ENCODE measurements at places on chromosomes 12 and 14.
A peak's percentile ranks its signal among the peaks of the same experiment; 100 is the strongest.

GRCh38 chr14:71163050-71163841, 256.0 kb downstream of the PCNX1 start:
- H3K27ac ChIP-seq = no peak overlapping the region
- H3K36me3 ChIP-seq = no peaks in the 10 kb centered on the region
- no peaks in the 10 kb centered on the region for H3K27me3 ChIP-seq
- H3K4me3 ChIP-seq = no peak overlapping the region
- H3K4me1 ChIP-seq = peaks cover 10% of the 10 kb centered on the region
- no peak for DNase-seq

DNA sequence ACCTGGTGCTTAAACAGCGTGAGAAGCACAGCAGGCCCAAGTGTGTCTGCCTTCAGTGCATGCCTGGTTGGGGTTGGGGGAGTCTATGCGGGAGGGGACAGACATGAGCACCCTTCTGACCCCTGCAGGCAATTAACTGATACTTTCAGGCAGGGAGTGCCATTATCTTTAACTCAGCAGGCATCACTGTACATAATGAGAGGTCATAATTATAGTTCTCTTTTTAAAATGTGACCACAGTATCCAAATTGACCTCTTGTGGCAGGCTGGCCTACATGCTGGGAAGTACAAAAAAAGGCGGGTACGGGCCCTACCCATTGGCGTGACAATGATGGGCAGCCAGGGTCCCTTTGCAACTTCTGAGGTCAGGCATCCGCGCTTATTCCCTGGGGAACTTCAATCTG, 209.1 kb downstream of the FOXN3 start:
- H3K4me1 ChIP-seq = no peaks in the 10 kb centered on the region
- H3K4me3 ChIP-seq = no peak overlapping the region
- peaks cover 11% of the 10 kb centered on the region for H3K36me3 ChIP-seq
- DNase-seq = no peak
- no peaks in the 10 kb centered on the region for H3K27me3 ChIP-seq

DNA sequence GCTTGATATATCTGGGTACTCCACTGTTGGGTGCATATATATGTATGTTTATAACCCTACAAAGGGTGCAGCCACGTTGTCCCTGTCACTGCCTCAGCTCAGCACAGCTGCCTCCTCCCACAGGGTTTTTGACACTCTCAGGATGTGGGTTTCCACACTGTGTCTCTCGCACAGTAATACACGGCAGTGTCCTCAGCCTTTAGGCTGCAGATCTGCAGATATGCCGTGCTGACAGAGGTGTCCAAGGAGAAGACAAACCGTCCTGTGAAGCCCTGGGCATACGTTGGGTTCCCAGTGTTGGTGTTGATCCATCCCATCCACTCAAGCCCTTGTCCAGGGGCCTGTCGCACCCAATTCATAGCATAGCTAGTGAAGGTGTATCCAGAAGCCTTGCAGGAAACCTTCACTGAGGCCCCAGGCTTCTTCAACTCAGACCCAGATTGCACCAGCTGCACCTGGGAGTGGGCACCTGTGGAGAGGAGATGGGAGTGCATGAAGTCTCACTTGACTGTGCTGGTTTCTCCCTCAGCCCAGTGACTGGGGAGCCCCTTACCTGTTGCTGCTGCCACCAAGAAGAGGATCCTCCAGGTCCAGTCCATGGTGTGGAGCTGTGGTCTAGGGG, 498.7 kb downstream of the TMEM121 start:
- H3K27me3 ChIP-seq = no peaks in the 10 kb centered on the region
- H3K27ac ChIP-seq = no peak overlapping the region
- H3K4me1 ChIP-seq = no peaks in the 10 kb centered on the region
- DNase-seq = no peak
- H3K4me3 ChIP-seq = no peak overlapping the region

GRCh38 chr12:41515953-41516352, 327.8 kb downstream of the PDZRN4 start:
- H3K4me1 ChIP-seq = no peaks in the 10 kb centered on the region
- no peaks in the 10 kb centered on the region for H3K36me3 ChIP-seq
- no peak overlapping the region for H3K27ac ChIP-seq

DNA sequence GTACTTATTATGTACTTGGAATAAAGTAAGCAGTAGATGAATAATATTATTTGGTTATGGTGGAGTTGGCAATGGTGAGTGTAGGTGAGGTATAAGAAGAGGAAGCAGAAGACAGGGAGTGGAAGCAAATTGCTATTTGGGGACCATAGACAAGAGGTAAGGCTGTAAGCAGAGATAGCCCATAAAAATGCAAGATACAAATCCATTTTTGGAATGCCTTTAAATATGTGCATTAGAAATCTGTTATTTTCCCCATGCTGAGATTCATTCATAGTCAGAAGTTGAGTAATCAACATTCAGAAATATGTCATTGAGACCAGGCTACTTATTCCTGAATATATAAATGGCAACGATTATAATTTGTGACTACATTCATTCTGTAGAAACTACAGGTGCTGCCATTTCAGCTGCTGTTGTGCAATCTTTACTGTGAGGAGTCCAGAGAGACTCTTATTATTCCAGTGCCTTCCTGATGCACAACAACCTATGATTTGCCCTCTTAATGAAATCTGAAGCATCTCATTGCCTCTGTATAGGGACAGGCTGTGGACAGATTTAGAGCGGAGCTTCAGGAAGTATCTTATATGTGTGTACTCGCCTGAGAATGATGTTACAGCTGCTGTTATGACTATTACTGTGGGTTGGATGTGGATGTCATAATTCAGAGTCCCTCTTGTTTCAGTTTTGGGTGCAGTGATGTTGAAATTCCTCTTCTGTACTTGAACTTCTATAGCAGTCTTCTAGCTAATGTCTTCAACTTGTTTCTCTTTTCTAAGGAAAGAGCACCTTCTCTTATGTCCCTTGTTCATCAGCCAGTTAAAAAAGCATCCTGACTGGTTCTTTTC, 173.8 kb downstream of the NAV3 start:
- no peak for DNase-seq
- no peaks in the 10 kb centered on the region for H3K27me3 ChIP-seq
- H3K36me3 ChIP-seq = peaks cover 7% of the 10 kb centered on the region
- no peaks in the 10 kb centered on the region for H3K4me1 ChIP-seq

GRCh38 chr12:11894890-11895289, 175.8 kb upstream of the BCL2L14 start:
- no peaks in the 10 kb centered on the region for H3K4me1 ChIP-seq
- H3K36me3 ChIP-seq = peaks cover 21% of the 10 kb centered on the region
- H3K27ac ChIP-seq = no peak overlapping the region
- H3K4me3 ChIP-seq = no peak overlapping the region

DNA sequence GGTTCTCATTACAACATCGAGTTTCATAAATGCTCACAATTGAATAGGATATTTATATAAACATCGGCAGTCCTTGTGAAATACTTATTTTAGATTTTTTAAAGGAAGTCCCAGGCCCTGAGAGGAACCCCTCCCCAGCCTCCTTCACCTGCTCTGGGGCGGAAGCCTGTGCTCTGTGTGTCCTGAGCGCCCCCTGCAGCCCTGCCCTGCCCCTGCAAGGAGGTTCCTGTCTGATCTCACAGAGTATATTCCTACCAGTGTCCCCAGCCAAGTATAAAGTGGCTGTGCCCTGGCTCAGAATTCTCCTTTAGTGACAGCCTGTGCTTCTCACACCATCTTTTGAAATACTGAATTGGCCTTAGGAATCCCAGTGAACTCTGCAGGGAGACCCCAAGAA, 659.5 kb downstream of the TMEM121 start:
- H3K4me1 ChIP-seq = no peaks in the 10 kb centered on the region
- no peak overlapping the region for H3K27ac ChIP-seq
- no peak for DNase-seq

- no peaks in the 10 kb centered on the region for H3K36me3 ChIP-seq
- H3K4me1 ChIP-seq = no peaks in the 10 kb centered on the region
- H3K27me3 ChIP-seq = no peaks in the 10 kb centered on the region
These were observed 326.6 kb upstream of the PRICKLE1 start for GRCh38 chr12:42916143-42916542.

- no peak for DNase-seq
- no peak overlapping the region for H3K4me3 ChIP-seq
- no peaks in the 10 kb centered on the region for H3K36me3 ChIP-seq
- no peak overlapping the region for H3K27ac ChIP-seq
- peaks cover 13% of the 10 kb centered on the region for H3K4me1 ChIP-seq
These were observed 413.0 kb downstream of the AEBP2 start for GRCh38 chr12:19852100-19852855.

DNA sequence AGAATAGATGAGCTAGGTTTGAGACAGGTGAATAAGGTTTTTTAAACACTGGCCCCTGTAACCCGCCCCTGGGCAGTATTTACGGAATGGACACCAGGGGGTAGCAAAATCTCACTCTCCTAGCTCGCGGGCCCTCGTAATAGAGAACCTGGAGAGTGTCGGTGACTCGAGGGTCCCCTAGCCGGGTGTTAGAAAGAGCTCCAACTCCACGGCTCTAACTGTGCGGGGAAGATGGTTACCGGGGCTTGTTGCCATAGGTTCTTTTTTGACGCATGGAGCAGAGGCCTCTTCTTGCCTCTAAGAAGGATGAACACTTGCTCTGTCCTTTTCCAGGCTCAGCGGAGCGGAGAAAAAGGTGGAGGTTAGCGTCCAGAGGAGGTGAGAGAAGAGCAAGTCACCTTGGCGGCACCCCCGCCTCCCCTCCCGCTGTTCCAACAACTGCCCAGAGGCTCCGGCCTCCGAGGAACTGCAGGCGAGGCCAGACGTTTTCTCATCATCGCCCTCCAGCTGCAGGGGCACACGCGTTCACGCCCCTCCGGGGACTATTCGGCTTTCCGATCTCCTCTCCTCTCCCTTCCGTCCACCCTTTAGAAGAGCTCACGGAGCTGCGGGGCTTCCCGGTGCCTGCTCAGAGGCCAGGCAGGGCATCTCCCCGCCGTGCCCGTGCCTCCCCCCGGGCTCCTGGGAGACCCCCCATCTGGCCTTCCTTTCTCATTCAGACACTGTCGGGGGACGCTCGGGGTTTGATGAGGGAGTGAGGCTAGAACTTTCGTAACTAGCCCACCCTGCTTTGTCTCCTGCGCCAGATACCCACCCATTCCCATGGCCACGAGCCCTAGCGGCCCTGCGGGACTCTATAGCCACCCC, 1.4 kb upstream of the ARHGEF40 start:
- DNase-seq = peak; percentile 52
- H3K4me1 ChIP-seq = peaks cover 22% of the 10 kb centered on the region
- H3K27ac ChIP-seq = peak overlapping the region; percentile 91
- no peaks in the 10 kb centered on the region for H3K27me3 ChIP-seq
- peak overlapping the region; percentile 68 for H3K4me3 ChIP-seq
- H3K36me3 ChIP-seq = peaks cover 8% of the 10 kb centered on the region

GRCh38 chr12:5259523-5259922, 172.4 kb upstream of the NTF3 start:
- H3K36me3 ChIP-seq = no peaks in the 10 kb centered on the region
- no peaks in the 10 kb centered on the region for H3K27me3 ChIP-seq
- no peak overlapping the region for H3K27ac ChIP-seq
- H3K4me1 ChIP-seq = peaks cover 16% of the 10 kb centered on the region
- H3K4me3 ChIP-seq = no peak overlapping the region

GRCh38 chr14:89589400-89590118, 172.5 kb upstream of the FOXN3 start:
- H3K36me3 ChIP-seq = 0 out of 2 replicates have a peak, but pooled peaks cover 2% of the 10 kb centered on the region
- no peak overlapping the region for H3K27ac ChIP-seq
- no peaks in the 10 kb centered on the region for H3K4me1 ChIP-seq
- no peak for DNase-seq
- no peaks in the 10 kb centered on the region for H3K27me3 ChIP-seq

DNA sequence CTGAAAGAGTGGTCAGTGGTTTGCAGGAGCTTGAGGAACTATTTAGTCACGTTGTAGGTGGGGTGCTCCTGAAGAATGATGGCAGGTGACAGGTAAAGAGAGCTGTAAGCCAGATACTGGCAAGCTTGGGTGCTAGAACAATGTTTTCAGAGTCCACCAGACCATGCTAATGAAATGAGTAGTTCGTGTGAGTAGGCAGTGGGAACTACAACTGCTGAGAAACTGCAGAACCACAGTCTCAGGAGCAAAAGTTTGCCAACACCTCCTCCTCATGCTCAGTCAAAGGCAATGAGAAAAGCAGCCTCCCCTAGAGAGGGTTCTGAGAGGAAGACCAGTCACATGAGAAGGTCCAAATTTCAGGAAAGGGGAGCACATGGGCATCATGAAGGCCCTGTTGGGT, 91.3 kb downstream of the PRKD1 start:
- DNase-seq = no peak
- H3K4me1 ChIP-seq = no peaks in the 10 kb centered on the region
- H3K27me3 ChIP-seq = no peaks in the 10 kb centered on the region
- no peak overlapping the region for H3K4me3 ChIP-seq
- 0 out of 2 replicates have a peak, but pooled peaks cover 2% of the 10 kb centered on the region for H3K36me3 ChIP-seq

- H3K27ac ChIP-seq = no peak overlapping the region
- no peaks in the 10 kb centered on the region for H3K36me3 ChIP-seq
- DNase-seq = no peak
- H3K4me3 ChIP-seq = no peak overlapping the region
- no peaks in the 10 kb centered on the region for H3K4me1 ChIP-seq
These were observed 707.6 kb upstream of the MDGA2 start for GRCh38 chr14:48382961-48383360.

GRCh38 chr12:66683073-66683472, 4.2 kb upstream of the GRIP1 start:
- H3K36me3 ChIP-seq = no peaks in the 10 kb centered on the region
- H3K27ac ChIP-seq = no peak overlapping the region
- H3K4me1 ChIP-seq = no peaks in the 10 kb centered on the region
- H3K27me3 ChIP-seq = no peaks in the 10 kb centered on the region
- no peak overlapping the region for H3K4me3 ChIP-seq
- no peak for DNase-seq

DNA sequence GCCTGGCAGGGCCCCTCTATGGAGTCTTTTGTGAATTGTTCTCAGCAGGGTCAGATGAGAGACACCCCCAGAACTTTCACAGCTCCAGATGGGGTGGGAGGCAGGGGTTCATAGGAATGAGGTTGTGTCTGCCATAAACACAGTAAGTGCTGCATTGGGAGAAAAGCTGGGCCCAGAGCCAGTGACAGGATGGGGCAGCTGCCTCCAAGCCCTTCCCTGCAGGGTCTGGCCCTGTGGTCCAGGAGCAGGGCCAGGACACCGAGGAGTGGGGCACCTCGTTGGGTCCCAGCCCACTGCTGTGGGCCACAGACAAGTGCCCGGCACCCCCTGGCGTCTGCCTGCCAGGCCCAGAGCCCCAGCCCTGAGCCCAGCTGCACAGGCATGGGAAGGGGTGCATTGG, 13.3 kb downstream of the INF2 start:
- no peak overlapping the region for H3K27ac ChIP-seq
- H3K4me3 ChIP-seq = no peak overlapping the region

GRCh38 chr14:61593330-61593729, 102.0 kb upstream of the HIF1A start:
- no peak for DNase-seq
- H3K36me3 ChIP-seq = no peaks in the 10 kb centered on the region
- H3K27ac ChIP-seq = no peak overlapping the region
- no peaks in the 10 kb centered on the region for H3K27me3 ChIP-seq

DNA sequence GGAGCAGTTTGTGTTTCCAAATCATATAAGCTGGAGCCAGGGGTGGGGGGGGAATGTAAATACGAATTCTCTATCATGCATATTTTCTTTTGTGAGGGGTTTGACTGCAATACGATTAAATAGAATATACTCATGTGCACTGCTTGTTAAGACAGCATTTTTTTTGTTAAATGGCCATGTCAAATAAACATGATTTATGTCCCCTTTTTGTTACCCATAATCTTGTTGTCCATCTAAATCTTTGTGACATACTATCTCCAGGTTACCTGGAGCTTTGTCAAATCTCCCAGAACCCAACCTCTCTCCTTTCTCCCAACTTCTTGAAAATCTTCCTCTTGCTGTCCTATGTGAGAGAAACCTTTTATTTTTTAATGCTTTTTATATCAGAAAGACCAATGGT, 233.1 kb downstream of the SLC25A21 start:
- no peak overlapping the region for H3K4me3 ChIP-seq
- H3K36me3 ChIP-seq = no peaks in the 10 kb centered on the region
- no peak overlapping the region for H3K27ac ChIP-seq
- H3K4me1 ChIP-seq = peaks cover 3% of the 10 kb centered on the region
- no peak for DNase-seq
- no peaks in the 10 kb centered on the region for H3K27me3 ChIP-seq
